Epithelial cell of prostate (primary cell): ENCODE measurements at places on chromosomes 5 and 9.
A peak's percentile ranks its signal among the peaks of the same experiment; 100 is the strongest.

DNA sequence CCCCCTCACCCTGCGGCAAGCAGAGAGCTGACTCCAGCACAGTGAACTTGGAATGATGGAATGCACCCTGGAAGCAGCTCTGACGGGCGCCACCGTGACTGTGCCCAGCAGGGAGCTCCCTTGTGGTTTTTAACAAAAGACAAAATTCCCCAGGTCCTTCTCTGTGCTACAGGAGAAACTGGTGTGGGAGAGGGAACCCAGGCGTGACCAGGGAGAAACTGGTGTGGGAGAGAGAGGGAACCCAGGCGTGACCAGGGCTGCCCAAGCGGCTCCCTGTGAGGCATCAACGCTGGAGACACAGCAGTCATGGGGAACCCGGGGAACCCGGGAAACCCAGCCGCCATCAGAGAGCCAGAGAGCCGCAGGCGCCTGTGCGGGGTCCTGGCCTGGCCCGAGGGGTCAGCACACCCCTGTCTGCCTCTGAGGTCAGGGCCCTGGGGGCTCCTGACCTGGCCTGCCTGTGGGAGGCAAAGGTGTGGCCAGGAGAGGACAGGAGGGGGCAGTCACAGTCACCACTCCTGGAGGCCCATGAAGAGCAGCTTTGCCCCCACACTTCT lies 3.1 kb upstream of the AHRR start:
- no peak for DNase-seq

DNA sequence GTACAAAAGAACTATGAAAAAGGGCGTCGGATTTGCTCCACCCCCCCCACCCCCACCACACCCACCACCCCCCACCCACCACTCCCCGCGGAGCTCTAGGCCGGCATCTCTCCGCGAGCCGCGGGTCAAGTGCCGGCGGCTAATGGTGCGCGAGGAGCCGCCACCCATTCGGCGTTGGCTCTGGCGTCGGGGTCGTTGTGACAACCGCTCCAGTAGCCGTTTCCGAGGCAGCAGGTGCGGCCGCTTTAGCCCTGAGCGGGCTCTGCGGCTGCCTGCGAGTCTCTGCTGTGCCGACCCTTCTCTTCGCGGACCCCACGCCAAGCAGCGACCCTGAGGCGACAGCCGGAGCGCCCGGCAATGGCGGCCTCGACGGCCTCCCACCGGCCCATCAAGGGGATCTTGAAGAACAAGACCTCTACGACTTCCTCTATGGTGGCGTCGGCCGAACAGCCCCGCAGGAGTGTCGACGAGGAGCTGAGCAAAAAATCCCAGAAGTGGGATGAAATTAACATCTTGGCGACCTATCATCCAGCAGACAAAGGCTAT lies at the start of gene PPP1R2B:
TSS of gene PPP1R2B (plus strand) at position 90 of the 546 bp plus-strand sequence. CDS start at position 358, 268 bp downstream.
- DNase-seq: no peak

DNA sequence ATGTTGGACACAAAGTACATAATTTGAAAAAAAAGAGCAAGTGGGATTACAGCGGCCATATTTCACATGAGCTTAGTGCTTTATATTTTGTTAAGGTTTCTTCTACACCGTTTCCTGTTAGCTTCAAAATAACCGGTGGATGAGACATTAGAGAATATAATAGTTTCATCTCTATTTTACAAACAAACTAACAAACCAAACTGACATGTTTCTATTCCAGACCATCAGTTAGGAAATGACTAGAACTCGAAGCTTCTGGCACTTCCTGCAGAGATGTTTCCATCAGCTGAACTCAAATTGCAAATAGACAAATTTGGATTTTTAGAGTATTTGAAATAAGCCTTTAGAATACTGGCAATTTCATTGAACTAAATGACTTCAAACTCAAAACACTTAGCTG lies 86.5 kb downstream of the MTRR start:
- DNase-seq: no peak

DNA sequence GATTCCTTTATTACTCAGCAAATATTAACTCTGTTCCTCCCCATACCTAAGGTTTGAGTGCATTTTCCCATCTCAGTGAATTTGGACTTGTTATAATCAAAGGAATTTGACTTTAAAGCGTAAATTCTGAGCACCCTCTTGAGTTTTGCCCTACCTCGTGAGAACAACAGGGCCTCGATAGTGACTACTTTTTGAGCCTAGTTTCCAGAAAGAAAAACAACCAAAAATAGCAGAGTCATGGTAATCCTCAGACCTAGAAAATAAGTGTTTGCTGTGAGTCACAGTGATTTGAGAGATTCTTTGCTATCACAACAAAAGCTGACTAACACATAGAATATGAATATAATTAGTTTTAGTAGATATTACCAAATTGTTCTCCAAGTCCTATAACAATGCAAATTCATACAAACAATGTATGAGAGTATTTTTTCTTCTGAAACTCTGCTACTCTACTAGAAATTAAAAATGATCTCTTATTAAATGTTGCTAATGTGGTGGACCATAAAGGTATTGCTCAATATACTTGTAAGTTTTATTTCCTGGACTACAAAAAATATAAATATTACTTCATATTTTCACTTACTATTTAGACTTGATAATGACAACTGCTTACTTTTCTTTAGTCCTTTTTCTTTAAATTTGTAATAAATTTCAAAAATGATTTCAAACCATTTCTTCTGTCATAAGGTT lies 759.7 kb downstream of the BRINP1 start:
- DNase-seq: no peak

- no peak for DNase-seq
Measured at GRCh38 chr5:127223256-127223974, 67.2 kb upstream of the MEGF10 start.

DNA sequence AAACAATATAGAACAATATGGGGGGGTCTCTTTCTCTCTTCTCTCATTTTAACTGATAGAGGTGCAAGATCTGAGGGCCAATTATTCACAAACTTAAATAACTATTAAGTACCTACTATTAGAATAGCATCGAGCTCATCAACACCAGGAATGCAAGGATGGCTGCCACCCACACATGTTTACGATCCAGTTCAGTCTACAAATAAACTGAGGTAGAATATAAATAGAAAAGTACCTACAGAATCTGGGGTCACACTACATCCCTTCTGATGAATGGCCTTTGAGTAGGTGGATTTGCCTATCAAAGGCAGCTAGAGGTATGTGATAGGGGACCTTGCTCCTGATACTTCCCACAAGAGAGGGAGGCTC lies 91.8 kb upstream of the ZNF366 start:
- no peak for DNase-seq

GRCh38 chr9:91296354-91296753 lies 65.4 kb downstream of the AUH start:
- no peak for DNase-seq

DNA sequence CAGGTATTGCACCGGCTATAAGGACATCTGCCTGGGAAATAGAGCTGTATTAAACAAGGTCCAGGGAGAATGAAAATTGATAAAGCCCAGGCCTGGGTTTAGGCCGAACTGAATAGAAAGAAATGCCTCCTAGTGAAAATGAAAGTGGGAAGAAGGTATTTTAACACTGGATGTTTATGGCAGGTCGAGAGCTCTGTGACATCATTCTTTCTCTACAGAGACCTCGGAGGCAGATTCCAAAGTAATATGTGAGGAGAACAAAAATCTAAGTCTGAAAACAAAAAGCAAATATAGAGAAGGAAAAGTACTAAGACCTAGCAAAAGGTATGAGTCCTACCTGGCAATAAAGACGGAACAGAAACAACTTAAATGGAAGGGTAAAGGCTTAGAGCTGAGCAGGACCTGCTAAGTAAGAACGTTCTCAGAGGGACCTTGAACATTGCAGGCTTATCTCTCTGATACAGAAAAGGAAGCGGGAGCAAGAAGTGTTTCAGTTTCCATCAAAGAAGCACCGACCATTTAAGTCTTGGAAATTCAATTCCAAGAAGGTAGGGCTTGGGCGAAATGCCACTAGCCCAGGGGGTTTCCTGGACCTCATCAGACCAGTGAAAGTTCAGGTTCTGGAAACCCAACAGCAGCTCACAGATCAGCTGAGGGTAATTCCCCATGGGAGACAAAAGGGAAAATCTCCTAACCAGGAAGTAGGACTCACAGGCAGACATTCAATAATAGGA lies 80.0 kb downstream of the SUSD1 start:
- DNase-seq: no peak

GRCh38 chr9:95080961-95081647 lies 236.4 kb downstream of the FANCC start:
- DNase-seq: no peak

GRCh38 chr5:123427281-123427680 lies 4.1 kb upstream of the CEP120 start:
- no peak for DNase-seq

DNA sequence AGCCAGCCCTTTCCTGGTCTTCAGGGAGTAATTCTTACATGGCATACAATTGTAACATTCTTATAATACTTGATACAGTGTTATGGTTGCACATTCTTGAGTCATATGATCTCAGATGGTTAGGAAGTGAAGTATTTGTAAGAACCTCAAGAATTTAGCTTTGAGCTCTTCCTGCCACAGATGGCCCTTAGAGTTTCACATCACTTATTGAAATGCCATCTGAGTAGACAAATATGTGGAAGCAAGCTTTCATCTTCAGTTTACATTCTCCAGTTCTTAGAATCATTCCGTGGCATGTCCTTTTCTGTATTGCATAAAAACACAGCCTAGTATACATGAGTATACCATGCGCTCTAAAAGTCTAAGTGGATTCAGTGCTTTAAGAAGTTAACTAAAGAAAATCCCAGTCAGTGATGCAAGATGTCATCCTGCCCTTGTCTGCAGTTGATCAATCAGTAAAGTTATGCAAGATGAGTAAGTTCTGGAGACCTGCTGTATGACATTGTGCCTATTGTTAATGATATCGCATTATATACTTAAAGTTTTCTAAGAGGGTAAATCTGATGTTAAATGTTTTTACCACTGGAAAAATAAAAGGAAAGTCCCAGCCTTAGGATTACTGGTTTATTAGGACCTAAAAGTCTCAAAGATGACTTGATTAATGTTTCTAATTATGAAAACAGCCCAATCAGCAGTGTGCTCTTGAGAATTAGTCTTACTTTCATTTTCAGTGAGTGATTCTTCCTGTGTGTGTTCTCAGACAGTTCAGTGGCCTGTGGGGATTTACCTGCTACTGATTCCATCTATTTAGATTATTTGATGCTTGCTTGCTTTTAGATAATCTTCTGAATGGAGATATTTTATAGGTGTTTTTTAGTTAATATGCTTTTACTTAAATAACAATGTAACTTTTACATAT lies 29.4 kb downstream of the RHOBTB3 start:
- DNase-seq: no peak

- no peak for DNase-seq
Measured at GRCh38 chr5:7317751-7318150, 78.2 kb upstream of the ADCY2 start.

DNA sequence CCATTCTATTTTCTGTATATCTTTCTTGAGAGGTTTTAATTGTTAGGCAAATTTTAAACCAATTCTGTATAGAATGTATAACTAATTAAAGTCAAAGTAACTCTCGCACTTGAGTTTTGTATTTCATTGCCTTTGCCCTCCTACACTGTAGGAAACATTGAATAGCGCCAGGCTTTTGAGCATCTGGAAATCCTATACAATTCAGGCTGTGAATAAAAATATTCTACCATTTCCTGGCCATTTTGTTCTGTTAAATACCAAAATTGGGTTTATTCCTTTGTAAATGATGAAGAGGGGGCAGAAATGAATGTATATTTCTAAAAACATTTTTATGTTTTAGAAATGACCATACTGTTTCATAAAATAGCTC lies 571.8 kb upstream of the CLINT1 start:
- DNase-seq: no peak

DNA sequence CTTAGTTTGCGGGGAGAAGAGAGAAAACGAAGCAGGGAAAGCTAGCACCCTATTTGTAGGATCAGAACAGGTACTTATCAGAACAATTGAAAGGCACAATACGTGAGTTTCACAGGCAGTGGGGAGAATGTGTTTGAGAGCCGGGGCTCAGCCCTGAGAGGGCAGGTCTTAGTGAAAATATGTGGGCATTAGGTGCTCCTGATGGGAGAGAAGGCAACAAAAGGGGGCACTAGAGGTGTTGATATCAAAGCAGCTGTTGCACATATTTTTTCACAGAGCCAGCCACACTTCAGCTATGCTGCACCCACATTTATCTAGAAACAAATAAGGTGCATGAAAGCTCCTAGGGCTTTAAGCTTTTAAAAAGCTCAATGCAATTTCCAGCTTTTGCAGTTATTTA lies 99.7 kb upstream of the MAN2A1 start:
- DNase-seq: no peak

- DNase-seq: no peak
Measured at GRCh38 chr5:82862261-82862660, 214.9 kb downstream of the TMEM167A start.

DNA sequence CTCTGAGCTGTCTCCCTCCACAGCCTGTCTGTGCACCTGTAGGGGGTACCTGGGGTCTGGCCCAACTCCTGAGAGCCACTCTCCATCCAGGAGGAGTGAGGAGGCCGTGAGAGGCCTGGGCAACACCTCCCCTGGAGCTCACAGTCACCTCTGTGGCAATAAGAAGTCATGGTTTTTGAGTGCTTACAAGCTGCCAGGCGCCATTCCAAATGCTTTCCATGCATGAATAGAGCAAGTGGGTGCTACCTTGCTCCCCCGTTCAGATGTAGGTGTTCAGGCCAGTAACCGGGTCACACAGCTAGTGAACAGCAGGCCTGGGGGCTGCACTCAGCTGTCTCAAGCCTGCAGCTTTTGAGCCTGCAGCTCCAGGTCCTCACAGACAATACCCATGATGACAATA lies 30.6 kb downstream of the CORO2A start:
- DNase-seq: no peak

- peak; percentile 72 for DNase-seq
Measured at GRCh38 chr5:17118631-17119030, 98.8 kb upstream of the BASP1 start.

- DNase-seq: no peak
Measured at GRCh38 chr5:151107738-151108520, 27.1 kb upstream of the TNIP1 start.

DNA sequence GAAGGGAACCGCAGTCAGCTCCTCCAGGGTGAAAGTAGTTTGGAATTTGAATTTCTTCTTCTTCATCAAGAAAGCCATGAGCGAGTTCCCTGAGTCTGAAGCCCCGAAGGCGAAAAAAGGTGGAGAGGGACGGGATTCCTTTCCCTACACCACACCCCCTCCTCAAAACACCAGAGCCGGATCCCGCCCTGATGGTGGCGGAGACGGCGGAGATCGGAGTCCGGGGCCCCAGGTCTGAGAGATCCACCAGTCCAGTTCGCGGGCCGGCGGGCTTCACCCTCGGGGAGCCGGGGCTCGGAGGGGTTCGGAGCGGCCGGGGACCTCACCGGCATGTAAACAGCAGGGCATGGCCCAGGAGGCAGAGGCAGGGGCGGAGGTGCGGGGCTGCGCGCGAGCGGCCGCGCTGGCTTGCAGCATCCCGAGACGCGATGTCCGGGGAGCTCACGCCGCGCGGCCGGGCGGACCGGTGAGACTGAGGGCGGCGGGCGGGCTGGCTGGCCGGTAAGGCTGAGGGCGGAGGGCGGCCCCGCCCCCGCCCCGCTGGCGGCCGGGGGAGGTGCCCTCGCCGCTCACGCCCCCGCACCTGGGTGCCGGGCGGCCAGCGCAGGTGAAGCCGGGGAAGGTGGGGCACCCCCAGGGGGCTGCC lies 606 bp downstream of the EEIG1 start:
- no peak for DNase-seq

- DNase-seq: no peak
Measured at GRCh38 chr9:94210616-94211603, 48.2 kb upstream of the ZNF169 start.
